Right lobe of liver (tissue), 6 donors: ENCODE measurements at places on chromosomes 6 and 20.

DNA sequence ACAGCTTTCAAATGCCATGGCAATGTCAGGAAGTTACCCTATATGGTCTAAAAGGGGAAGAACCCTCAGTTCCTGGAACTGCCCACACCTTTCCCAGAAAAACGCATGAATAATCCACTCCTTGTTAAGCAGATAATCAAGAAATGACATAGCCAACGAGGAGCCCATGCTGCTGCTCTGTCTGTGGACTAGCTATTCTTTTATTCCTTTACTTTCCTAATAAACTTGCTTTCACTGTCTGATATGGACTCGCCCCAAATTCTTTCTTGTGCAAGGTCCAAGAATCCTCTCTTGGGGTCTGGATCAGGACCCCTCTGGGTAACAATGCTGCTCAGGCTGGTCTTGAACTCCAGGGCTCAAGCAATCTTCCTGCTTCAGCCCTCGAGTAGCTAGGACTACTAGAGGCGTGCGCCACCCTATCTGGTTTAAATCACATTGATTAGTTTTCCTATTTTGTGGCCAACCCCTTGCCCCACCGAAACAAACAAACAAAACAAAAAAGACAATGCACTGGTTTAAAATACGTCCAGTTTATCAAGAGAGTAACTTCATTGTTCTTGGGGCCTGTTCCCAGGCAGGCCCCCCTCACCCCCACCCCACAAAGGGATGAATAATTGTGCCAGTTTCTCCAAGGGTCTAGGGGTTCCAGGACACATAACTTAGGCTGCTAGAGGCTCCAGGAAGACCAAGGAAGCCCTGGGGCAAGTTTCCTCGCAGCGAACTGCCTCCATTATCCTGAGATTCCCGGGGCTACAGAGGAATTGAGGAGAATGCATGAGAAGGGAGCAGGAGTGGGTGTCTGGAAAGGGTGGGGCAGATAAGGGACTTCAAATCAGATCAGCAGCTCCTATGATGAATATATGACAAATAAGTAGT is 10.1 kb upstream of the AKAP12 start:
- no peak for DNase-seq

- no peak for DNase-seq
Observed at GRCh38 chr20:2575682-2576081, 39.3 kb downstream of the TMC2 start.

DNA sequence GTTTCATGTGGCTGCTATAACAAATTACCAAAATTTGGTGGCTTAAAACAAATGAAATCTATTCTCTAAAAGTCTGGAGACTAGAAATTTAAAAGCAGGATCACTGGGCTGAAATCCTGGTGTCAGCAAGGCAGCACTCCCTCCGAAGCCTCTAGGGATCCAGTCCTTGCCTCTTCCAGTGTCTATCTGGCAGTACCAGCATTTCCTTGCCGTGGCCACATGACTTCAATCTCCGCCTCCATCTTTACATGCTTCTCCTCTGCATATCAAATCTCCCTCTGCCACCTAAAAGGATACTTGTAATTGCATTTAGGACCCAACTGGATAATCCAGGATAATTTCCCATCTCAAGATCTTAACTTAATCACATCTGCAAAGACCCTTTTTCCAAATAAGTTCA is 30.2 kb downstream of the ARHGAP18 start:
- no peak for DNase-seq

- DNase-seq: no peak
Observed at GRCh38 chr6:81166770-81167169, 585.7 kb downstream of the TENT5A start.

GRCh38 chr6:2990248-2990931 is 9.3 kb upstream of the NQO2 start:
- no peak for DNase-seq

DNA sequence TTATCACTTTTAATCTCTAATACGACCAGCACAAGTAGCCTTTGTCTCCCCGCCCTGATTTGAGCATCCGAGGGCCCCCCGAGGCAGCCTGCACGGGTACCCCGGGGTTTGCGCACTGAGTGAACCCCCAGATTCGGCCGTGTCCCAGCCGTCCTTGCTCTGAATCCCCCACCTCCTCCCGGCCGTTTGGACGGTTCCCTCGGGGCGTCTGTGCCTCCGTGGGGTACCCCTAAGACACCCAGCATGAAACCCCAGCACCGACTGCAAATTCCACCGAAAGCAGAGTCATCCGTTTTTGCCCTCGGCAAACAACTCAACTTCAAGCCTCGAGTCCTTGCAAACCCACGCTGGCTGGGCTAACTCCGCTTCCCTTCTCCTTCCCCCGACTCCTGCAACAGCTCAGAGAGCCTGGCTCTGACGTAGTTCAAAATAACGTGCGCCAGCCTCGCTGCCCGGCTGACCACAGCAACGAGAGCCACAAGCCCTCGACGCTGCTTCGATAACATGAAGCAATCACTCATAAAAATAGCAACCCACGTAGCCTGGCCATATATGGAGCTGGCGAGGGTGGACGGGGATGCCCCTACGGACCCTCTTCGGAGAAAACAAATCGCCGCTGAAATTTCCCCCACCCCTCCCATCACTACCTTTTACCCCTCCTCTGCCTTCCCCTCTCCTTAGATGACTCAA is 764 bp upstream of the SNAP25 start:
- no peak for DNase-seq

- no peak for DNase-seq
Observed at GRCh38 chr20:17282501-17282900, 55.7 kb downstream of the PCSK2 start.

DNA sequence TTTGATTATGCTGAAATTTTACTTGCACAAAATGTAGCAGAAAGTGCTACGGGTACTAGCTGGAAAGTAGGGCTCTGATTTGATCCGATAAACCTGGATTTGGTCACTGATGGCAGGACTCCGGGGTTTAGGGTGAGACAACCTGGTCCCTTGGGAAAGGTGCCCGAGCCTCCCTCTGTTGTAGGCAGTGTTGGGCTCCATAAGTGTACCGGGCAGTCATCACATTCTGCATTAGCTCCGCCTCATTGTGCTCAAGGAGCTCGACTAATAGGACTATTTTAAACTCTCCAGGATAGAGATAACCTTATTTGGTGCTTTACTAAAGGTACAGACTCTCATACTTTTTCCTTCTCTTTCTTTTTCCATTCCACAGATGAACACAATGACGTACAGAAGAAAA is 117.6 kb downstream of the UTRN start:
- DNase-seq: no peak
